Hematopoietic multipotent progenitor cell treated with erythropoietin and hydrocortisone succinate and interleukin-3 and kit ligand, for 4 days (in vitro differentiated cells): ENCODE measurements at places on chromosomes 7 and 10.

GRCh38 chr10:78863906-78864239 lies 204.9 kb upstream of the ZMIZ1 start:
- no peak for DNase-seq

DNA sequence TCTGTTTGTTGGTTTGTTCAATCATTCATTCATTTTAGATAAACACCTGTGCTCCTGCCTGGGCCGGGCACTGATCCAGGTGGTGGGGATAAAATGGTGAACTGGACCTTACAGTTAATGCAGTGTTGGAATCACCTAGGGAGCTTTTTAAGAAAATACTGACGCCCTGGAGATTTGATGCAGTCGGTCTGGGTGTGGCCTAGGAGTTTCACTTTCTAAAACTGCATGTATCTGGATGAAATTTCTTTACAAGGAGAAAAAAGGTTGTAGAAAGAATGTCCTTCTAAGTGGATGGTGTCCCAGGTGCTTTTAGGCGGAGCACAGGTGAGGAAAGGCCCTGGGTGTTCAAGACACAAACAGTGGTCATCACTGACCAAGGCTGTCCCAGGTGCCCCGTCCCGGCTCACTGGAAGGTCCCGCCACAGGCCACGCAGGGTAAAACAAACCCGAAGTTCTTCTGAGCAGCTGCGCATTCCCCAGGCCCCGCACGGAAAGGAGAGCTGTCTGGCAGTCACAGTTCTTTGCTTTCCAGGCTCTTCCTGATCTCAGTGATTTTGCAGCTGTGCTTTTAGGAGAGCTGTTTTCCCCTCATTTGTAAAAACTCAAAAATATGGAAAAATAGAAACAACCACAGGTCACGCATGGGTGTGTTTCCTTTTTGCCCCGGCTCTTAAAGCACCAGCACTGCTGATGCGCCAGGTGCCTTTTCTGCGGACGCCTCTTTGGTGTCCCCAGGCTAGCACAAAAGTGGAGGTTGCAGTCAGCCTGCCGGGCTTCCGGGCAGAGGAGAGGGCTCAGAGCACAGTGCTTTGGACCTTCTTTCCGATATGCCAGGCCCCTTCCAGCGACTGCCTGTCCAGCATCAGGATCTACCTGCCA lies 161.9 kb downstream of the GRK5 start:
- no peak for DNase-seq

DNA sequence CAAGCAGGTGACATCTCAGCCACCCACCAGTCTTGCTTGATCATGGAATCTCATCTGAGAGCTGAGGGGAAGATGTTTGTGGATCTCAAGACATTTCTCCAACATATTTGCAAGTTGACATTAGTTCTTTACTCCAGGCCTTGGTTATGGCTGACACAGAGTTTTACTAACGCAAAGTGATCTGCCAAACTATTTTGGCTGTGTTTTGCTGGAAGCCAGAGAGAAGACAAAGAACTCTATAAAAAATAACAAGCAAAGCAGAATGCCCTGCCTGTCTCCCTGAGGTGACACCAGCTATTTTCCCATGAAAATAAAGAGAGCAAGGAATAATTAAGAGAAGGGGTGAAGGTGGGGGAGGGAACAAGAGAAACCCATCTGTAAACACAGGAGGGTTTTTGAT lies 286.4 kb downstream of the WDR11 start:
- no peak for DNase-seq

DNA sequence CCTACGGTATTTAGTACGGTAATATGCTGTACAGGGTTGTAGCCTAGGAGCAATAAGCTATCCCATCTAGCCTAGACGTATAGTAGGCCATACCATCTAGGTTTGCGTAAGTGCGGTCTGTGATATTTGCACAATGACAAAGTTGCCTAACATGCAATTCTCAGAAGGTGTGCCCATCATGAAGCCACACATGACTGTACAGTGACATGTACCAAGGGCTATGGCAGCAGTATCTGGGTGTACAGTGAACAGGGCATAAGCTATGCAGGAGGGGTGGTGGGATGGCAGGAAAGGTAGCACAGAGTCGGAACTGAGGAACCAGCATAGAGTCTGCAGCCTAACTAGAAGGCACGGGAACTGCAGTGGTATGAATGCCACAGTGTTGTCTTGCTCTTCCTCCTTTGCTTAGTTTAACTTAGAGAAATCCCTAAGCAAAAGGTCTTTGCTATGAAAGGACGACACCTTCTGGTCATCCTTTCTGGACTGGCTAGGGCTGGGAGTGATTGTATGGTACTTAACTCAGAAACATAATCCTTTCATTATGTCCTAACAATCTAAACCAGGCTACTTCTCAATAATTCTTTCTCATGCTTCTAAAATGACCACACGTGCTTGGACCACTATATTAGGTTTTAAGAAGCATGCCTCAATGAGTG lies 93.5 kb downstream of the DYNC1I1 start:
- DNase-seq = peak; percentile 8

GRCh38 chr10:124092860-124093773 lies at the start of gene CHST15:
Gene CHST15, minus strand, starts transcription at chr10:124093598. Its CDS starts 47,386 bp downstream, at chr10:124046212.
- DNase-seq = peak; percentile 18

DNA sequence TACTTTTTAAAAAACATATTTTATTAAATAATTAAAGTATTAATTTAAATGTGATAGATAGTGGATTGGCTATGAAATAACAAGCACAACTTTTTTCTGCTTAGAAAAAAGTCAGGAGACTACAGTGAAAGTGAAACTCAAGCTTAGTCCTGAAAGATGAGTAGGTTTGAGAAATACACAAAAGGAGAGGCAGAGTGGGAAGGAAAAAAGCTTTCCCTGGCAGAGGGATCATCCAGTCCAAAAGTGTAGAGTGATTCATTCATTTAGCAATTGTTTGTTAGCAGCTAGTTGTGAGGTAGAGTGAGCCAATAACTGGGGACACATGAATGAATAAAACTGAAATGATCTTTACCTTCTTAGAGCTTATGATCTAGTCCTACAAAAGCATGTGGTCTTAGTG lies 93.5 kb downstream of the FOXP2 start:
- no peak for DNase-seq

DNA sequence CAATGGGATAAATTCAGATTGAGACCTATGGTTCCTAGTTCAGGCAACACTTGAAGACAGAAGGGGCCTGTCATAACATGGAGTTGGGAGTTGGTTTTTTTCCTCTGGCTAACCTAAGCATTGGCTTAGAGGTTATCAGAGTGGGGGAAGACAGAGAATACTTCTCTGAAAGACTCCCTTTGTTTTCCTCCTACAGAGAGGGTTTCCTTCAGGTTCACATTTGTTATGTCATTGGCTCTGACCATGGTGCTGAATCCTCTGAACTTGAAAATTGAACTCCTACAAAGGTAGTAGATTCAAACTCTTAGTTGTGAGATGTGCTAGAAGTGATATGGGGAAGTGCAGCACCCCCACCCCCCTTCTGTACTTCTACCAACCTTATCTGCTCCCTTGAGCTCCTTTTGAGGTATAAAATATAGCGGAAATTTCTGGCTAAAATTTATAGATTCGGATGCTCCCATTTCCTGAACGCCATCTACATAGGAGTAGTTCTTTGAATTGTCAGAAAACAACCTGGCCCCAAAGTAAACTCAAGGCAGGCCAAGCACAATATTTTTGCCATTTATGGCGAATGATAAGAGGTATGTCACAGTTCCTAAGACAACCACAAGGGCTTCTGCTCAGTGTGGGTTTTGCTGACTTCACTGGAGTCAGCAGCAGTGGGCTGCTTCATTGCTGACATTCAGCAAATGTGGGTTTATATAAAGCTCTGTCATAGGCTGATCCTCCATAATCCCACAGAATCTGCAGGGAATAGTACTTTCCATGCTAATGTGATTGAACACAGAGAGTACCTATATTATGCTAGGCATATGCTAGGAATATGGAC lies 131.6 kb upstream of the KLF14 start:
- DNase-seq = peak; percentile 78

DNA sequence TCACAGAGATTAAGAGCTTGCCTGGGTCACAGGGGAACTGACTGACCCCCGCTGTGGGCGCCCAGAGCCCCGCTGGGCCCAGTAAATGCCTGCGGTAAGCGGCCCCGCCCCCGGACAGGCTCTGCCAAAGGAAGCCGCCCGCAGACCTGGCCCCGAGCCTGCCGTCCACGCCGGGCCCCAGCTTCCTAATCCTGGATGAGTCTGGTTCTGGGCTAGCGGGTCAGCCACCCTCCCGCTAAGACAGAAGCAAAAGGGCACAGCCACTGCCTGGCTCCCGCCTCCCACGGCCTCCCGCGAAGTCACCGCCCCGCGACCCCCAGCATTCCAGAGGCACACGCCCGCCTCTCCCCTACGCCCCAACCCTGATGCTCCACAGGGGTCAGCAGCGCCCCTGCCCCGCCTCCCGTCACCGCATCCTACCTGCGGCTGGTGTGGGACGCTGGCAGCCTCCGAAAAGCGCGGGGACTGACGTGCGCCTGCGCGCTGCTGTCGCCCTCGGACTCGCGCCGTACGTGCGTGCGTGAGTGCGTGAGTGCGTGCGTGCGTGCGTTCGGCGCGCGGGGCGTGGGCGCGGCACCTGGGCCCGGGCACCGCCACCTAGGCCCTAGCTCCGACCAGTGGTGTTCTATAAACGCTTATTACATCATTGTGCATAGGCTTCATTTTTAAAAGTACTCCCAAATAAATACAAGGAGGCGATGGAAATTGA lies at the start of gene FIGNL1:
TSS of gene FIGNL1 (minus strand) at position 470 of the 709 bp plus-strand sequence. CDS start 3,063 bp downstream, outside the sequence.
- DNase-seq = peak; percentile 94

- DNase-seq = no peak
Measured at GRCh38 chr10:126867567-126868365, 37.5 kb upstream of the DOCK1 start.

DNA sequence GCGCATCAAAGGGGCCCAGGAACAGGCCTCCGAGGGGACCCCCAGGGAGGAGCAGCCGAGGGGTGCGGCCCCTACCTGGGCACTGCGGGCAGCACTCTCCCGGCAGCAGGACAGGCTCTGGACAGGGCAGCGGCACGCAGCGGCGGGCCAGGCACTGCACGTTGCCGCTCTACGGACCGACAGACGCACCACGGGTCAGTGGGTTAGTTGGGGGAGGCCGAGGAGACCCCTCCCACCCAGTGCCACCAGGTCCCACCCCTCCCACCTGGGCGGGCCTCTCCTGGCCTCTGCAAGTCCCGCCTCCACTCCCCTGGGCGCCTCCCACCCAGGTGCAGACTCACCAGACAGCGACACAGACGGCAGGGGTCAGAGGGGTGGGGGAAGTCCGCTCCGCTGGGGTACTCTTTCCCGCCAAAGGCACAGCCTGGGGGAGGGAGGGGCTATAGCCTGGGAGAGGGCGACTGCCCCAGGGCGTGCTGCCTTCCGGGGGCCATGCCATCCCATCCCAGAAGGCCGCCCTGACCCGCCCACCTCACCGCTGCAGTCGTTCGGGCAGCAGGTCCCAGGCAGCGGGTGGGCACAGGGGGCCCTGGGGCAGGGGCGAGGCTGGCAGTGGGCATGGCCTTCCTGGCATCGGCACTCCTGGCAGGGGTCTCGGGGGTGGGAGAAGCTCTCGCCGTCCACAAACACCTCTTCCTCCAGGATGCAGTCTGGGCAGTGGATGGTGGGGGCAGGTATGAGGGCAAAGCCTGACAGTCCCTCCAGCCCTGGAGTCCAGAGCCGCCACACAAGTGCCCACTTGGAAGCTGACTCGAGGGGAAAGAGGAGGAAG lies 19.2 kb downstream of the KCP start:
- DNase-seq = no peak

DNA sequence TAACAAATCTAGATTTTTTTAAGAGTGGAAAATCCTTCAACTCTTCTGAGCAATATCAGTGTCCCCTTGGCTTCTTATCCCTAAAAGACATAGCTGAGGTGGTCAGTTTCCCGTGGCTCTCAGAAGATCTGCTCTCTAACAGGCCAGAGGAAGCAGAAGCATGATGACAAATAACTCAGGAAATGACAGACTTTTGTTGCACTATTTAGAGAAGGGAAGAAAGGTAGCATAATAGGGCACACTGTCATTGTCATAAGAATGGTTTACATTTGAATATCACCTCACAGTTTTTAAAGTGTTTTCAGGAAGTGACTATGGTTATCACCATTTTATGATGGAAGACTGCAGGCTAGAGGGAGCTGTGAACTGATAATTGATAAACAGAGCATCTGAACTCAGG lies 33.6 kb upstream of the RAPGEF5 start:
- no peak for DNase-seq

DNA sequence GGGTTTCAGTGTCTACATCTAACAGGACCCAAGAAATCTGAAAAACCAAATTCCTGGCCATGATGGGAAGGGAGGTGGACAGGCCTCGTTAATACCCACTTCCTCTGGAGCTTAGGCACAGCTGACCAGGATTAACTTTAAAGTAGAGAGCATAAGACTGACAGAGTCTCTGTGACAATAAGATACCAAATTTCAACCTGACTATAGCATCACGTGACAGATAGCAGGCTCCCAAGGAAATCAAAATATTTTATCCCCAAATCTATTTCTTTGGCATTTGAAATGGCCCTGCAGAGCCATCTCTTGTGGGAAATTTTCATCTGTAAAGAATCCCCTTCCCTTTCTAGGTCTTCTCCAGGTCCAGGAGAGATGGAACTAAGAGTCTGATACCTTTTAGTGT lies 258.3 kb downstream of the TCERG1L start:
- DNase-seq = no peak

DNA sequence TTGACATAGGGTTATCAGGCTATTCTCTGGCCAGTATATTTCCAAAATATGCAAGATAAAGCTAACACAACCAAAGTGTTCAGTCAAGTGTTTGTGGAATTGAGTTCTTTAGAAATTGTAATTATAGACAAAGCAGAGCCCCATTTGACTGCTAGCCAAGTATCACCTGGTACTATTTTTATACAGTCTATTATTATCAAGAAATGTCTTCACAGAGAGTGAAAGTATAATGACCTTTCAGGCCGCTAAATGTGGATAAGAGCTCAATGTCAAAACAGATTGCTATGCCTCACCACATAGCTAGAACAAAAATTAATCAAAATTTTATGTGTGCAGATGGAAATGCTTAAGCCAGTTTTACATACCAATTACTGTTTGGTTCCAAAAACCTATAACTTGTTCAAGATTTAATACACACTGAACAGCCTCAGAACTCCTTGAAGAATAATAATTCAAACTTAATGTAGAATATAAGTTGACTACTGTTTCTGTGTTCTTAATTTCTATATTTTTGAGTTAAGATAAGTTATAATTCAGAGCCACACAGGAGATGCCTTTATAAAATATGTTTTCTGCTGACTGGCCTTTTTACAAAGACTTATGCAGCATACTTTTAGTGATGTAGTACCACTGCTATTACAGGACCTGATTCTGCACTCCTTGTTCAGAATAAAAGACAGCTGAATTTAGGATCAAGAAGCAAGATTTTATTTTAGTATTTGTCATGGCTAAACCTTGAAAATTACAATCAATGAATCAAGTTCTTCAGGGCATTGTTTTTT lies 31.0 kb downstream of the PRPS1L1 start:
- no peak for DNase-seq

DNA sequence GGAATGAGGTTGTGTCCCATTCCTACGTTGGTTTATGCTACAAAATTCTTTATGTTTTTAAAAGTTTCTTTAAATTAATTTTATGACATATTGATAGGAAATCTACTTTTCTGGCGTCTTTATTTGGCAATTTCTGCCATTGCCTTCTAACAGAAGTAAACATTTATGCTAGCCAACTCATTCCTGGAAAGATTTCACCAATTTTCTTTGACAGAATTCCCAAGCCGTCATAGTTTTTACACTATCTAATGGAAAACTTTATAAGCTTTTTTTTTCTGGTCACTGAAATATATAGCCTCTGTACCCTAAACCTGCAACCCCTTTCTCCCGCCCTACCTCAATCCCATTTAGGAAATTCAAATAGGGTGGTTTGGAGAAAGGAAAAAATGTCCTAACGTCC lies 6.1 kb upstream of the TCAF1 start:
- DNase-seq = no peak

- DNase-seq = no peak
Measured at GRCh38 chr10:107631876-107632275, 467.4 kb upstream of the SORCS1 start.

GRCh38 chr7:94420328-94420727 lies 25.6 kb downstream of the COL1A2 start:
- DNase-seq = no peak
